ENCODE measurements at places on chromosomes 1 and 21.

- no peak for DNase-seq
These were observed 216.6 kb upstream of the B3GALT2 start for GRCh38 chr1:193402977-193403376.

- DNase-seq: no peak
These were observed 9.9 kb upstream of the OR6K3 start for GRCh38 chr1:158730453-158730852.

DNA sequence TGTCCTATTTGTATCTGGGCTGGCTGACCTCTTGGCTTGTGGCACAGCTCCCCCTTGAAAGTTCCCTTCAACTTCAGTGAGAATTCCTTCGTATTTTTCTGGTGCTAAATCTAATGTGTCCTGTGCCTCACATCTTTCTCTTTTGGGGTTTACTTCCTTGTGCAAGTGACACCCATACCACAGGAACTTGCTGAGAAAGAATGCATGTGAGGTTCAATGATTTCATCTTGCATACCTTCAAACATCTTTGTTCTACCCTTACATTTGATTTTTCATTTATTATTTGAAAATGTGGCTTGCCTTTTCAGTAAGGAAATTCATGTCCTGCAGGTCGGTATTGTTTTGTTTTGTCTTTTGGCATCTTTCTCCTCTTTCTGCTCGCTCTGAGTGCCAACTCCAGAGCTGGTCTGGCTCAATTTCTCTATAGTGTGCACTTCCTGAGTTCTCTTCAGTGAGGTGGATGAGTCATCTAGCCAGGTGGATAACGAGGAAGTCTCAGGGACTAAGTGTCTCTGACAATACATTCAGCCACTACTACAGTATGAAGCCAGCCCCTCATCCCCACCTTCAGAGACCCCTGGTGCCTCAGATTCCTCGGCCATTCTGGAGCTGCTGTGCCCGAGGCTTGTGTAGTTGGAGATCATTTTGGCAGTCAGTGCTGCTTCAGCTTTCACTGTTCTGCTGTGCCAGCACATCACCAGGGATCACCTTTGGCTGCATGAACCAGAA, 59.5 kb downstream of the RIPK4 start:
- DNase-seq: no peak

- DNase-seq: no peak
These were observed 57.4 kb downstream of the ZNF648 start for GRCh38 chr1:182003953-182004586.

- no peak for DNase-seq
These were observed 350.3 kb upstream of the LYPLAL1 start for GRCh38 chr1:218823291-218823900.

DNA sequence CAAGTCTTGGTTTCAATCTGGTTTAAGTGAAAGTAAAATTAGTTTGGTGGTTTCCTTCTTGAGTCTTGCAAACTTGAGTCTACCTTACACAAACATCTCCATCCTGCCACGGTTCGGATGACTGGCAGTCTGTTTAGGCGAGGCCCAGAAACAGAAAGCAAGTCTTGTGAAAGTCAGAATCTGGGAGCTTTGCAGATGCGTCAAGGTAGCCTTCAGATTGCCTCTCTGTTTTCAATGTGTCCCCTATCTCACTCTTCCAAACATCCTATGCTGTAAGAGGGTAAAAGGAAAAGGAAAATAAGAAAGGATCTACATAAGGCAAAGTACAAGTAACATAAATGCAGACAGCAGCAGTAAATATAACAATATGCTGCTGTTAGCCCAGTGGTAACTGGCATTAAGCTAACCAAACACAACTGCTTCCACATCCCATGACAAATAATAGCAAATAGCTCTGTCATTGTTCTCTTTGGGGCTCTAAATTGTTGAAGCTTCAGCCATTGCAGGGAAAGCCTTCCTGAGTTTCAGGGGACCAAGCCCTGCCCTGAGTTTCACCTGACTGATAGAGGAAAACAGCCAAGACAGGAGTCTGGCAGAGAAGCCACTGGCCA, 26.2 kb upstream of the C1orf105 start:
- peak; percentile 89 for DNase-seq

- DNase-seq: no peak
These were observed 8.1 kb downstream of the BLACAT1 start for GRCh38 chr1:205447457-205448341.

Data from suppressor macrophage treated with lipopolysaccharide for 4 hours (primary cell).